ENCODE measurements at places on chromosomes 6 and 20.

GRCh38 chr6:131036601-131037000, 26.4 kb downstream of the EPB41L2 start:
- no peak for DNase-seq

DNA sequence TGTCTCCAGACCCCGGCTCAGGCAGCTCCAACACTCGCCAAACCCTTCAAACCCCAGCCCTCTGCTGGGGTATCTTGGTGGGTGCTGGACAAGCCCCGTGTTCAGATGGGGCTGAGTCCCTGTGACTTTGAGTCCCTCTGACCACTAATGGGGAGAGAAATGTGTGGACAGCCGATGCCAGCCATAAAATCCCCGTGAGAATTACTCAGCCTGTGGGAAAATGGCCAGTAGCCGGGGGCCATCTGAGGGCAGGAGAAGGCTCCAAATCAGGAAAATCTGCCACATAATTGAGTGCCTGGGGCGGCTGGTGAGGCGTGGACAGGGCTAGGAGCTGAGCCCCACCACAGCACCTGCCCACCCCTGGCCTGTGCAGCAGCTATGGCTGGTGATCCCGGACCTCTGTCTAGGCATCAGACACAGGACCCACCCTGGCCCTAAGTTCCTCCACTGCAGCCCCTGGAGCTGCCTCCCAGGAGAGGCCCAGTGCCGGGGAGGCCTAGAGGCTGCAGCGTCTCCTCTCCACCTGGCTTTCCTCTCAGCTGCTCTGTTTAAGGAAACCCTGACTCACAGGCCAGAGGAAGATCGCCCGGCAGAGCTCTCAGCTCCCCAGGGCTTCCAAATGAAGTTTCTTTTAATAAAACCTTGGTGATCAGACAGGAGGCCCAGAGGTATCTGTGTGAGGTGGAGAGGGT, 53.7 kb upstream of the SLCO4A1 start:
- DNase-seq, result no peak

DNA sequence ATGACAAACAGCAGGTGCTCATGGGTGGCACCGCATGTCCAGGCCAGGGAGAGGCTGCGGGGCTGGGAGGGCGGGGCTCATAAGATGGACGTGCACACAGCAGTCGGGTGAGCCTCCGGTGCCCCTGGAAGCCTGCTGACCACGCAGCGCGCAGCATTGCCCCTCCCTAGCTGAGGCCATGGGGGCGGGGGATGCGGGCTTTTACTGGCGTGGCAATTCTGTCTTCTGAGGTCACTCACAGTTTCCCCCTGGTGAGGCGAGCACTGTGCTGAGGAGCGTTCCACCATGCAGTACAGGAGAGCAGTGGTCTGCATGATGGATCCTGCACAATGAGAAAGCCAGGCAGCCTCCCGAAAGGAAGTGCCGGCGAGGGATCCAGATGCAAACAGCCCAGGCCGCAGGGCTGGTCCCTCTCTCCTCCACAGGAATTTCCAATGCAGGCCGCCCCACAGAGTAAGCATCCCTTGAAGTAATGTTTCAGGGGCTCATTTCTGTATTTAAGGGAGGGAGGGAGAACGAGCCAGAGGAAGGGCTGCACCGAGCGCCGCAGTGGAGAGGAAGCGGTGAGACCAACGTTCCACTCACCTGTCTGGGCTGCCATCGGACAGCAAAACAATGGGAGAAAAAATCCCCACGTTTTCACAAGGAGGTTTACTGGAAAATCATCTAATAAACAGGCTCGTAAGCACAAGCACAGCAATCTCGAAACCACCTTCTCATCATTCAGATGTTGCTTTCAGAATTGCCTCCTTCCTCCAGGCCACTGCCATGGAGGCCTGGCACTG, 56.0 kb downstream of the IRF4 start:
- no peak for DNase-seq

DNA sequence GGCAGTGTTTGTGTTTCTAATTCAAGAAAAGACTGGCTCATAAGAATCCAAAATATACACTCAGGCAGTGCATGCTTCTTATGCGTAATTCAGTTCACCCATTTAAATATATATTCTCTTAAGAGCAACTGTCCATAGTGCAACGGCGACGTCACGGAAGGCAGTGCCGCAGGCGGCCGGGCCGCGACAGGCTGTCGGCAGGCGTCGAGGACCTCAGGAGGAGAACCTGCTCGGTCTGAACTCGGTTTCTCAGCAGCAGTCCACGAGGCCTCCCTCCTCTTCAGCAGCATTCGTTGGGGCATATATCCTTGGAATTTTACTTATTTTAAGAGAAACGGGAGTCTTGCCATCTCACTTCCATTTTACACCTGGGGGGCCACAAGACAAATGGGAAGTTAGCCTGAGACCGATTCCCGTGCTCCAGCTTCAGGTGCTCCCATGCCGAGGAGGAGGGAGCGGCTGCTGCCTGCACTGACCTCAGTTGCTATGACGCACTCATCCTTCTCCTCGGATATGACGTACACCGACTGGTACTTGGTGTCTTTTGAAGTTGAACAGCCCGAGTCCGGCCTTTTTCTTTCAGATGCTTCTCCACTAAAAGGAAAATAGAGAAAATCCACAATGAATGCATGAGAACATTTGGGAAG, 8.2 kb downstream of the DLL1 start:
- DNase-seq, result no peak

- no peak for DNase-seq
Measured at GRCh38 chr20:56072165-56072564, 66.8 kb upstream of the CBLN4 start.

GRCh38 chr6:37695857-37696219, 1.8 kb downstream of the MDGA1 start:
- no peak for DNase-seq

GRCh38 chr6:10550764-10551163, 29.6 kb downstream of the GCNT2 start:
- no peak for DNase-seq

- no peak for DNase-seq
Measured at GRCh38 chr20:19486446-19486845, 271.6 kb upstream of the RIN2 start.

DNA sequence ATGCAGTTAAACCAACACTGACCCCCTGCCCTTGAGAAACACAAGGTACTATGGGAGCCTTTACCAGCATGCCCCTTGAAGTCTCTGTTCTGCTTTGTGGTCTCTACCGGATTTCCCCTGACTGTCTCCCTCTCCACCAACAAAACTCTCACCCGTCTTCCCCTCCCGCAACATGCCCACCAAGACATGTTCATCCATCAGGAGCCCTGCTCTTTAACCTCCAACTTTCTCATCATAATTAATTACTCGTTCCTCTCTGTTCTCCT, 1.1 kb downstream of the ZNF165 start:
- no peak for DNase-seq

- DNase-seq, result no peak
Measured at GRCh38 chr20:50658804-50659380, 32.5 kb downstream of the RIPOR3 start.

GRCh38 chr20:61837200-61837599, 228.5 kb downstream of the TAF4 start:
- no peak for DNase-seq

- DNase-seq, result no peak
Measured at GRCh38 chr20:22080985-22081384, 375.5 kb downstream of the PAX1 start.

- DNase-seq, result no peak
Measured at GRCh38 chr6:74431873-74432580, 736.0 kb downstream of the CD109 start.

DNA sequence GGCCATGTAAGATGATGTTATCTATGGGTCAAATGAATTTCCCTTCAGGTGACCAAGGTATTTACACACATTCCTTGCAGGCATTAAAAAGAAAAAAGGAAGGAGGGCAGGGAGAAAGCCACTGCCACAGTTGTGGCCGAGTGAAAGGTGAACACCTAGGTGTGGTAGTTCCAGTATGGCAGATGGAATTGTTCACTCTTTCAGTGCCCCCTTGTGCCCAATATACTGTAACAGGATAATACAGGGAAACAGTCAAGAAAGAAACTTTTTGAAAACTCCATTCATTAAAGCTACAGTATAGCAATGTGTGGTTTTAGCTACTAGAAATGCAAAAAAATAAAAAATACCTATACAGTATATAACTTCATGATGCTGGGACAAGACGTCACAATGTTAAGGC, 52.1 kb downstream of the BMP2 start:
- DNase-seq, result no peak

GRCh38 chr6:167497428-167498056, 172.7 kb downstream of the TTLL2 start:
- DNase-seq, result no peak

DNA sequence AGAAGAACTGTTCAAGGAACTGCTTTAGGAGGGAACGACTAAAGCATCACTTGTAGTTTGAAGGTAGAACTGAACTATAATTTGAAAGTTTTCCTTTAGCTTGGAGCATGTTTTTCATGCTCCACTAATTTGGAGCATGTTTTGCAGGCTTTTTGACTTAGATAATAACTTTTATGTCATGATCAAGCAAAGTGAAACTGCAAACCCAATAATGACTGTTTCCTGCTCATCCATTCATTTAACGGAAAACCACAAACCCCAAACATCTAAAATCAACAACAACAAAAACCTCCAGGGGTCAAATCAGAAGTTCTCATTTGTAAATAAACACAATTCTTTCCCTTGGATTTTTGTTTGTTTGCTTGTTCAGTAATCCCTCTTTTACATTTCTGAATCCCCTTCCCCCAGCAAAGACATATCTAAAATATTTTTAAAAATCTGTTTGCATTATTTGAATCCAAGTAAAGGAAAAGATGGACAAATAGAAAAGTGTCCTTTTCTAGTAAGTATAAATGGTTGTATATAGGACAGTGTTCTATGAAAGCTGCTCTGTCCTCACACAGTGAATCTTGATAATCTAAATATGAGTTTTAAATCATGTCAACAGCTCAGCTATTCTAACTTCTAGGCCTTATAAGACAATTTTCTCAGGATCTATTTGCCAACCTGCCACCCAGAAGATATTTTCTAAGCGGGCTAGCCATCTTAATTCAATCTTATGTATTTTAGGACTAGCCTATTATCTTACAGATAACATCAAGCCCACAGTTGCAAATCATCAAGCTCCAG, 2.6 kb downstream of the SIM1 start:
- no peak for DNase-seq

DNA sequence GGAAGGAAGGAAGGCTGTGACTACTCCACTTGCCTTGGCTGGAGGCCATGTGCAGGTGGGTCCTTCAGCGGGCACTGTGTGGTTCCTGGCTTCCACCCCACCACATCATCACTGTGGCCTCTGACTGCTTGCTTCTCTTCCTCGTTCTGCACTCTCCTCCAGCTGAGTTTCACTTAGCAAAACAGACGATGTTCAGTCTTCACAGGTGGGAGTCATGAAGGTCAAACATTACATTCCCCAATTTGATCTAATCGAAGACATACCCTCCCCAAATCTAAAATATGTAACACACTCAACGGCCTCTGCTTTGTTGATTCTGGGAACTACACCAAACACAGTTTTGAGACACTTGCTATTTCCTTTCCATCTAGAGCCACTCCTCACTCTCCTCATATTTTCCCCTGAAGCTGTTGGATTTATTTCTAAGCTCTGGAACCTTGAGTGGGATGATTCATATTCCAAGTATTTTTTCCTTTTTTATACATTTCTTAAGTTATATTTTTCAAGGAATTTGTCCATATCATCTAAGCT, 132.5 kb upstream of the FOXA2 start:
- DNase-seq, result no peak

DNA sequence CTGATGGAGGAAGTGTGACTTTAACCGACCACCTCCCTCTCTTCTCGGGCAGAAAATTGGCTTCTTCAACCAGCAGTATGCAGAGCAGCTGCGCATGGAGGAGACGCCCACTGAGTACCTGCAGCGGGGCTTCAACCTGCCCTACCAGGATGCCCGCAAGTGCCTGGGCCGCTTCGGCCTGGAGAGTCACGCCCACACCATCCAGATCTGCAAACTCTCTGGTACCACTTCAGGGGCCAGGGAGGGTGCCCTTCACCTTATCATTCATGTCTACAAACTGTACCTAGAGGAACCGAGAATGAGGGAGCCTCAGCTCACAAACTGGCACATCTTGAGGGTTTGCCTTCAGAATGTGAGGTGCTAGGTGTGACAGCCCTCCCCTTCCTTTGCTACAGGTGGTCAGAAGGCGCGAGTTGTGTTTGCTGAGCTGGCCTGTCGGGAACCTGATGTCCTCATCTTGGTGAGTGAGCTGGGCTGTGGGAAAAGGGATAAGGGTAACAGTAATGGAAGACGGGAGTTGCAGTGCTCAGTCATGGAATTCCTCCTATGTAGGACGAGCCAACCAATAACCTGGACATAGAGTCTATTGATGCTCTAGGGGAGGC, 18.6 kb downstream of the ABCF1 start:
- no peak for DNase-seq

DNA sequence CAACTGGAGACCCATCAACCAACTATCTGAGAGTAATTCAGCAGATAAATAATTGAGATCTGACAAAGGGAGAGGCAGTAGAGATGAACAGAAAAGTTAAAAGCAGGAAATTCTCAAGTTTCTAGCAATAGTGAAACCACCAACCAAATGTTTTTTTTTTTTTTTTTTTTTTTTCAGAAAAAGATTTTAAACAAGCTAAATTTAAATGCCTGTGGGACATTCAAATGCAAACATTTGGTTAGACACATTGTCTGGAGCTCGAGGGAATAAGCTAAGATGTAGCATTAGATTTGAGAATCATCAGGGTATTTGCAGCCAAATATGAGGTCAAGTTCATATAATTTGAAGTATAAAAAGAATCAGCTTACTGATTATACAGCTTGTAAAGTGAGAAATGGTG, 16.4 kb downstream of the RANBP9 start:
- no peak for DNase-seq

DNA sequence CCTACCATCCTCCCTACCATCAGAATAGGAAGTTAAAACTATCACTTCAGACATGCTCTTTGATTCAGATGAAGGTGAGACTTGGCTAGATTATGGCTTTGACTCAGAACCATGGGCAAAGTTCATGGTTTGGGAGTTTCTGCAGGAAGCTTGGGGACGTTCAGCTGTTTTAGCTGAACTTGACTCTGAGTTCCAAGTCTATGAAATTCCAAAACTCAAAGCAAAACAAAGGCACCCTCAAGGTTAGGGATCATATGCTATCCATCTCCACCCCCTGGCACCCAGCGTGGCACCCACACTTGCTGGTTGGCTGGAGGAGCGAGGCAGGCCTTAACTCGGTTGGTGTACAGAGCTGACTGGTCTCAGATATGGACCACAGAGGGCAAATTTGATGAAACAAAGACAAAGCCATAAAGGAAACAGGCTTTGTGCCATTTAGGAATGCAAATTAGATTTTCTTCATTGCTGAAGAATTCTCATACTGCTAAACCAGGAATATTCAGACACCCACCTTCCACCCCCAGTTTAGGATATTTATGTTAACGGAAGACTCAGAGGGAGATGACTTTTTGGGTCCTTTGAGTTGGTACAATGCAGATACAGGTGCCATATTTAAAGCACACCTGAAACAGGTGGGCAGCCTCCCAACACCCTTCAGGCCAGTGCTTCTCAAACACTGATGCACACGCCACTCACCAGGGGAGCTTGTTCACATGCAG, 88.4 kb upstream of the SLC22A16 start:
- no peak for DNase-seq

GRCh38 chr6:11324453-11325015, 92.1 kb upstream of the NEDD9 start:
- no peak for DNase-seq
